ENCODE measurements at places on chromosomes 16 and 17.

DNA sequence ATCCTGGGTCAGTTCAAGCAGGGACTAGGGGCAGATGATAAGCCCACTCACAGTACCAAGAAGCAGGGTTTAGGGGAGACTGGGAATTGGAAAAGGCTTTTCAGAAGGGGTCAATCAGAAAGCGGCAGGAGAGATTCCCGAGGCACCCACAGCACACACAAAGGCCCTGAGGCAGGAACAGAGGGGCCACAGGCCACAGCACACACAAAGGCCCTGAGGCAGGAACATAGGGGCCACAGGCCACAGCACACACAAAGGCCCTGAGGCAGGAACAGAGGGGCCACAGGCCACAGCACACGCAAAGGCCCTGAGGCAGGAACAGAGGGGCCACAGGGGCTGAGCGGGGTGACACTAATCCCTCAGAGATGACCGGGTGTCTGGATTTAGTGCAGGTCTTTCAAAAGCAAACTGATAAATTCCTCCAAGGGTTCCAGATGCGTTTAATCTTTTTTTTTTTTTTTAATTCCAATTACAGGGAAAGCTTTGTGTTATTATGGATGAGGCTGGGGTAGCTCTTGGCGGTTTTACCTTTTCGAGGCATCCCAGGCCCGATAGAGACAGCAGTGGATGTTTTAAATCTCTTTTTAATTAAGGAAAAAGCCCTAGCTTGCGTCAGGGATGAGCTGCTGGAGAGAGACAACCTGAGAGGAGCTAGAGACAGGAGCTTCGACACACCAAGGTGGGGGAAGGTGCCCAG, 31.0 kb upstream of the GINS2 start:
- no peak for DNase-seq

DNA sequence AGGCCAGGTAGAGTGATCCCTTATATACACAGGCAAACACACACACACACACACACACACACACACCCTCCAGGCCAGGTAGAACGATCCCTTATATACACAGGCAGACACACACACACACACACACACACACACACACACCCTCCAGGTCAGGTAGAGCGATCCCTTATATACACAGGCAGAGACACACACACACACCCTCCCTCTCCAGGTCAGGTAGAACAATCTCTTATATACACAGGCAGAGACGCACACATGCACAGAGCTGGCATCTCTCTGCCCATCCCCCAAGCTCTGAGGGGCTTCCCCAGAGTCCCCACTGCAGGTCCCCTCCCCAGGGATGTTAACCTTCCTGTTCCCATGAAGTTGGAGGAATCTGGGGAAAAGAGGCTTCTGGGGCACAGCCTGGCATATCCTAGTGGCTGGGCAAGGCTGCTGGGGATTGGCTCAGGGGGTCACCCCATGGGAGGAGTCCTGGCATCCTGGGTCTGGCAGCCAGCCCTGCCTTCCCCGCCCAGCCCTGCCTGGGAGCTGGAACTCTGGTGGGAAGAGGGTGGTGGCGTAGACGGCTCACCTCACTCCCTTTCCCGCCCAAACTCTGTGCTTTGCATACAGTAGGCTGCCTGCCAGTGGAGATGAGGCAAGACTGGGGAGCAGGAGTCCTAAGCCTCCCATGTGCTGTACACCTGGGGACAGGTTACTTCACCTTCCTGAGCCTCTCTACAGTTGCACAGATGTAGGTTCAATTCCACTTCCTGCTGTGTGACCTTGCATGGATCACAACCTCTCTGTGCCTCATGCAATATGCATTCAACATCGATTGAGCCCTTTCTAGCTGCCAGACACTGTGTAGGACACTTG, 41.8 kb downstream of the TEKT5 start:
- no peak for DNase-seq

DNA sequence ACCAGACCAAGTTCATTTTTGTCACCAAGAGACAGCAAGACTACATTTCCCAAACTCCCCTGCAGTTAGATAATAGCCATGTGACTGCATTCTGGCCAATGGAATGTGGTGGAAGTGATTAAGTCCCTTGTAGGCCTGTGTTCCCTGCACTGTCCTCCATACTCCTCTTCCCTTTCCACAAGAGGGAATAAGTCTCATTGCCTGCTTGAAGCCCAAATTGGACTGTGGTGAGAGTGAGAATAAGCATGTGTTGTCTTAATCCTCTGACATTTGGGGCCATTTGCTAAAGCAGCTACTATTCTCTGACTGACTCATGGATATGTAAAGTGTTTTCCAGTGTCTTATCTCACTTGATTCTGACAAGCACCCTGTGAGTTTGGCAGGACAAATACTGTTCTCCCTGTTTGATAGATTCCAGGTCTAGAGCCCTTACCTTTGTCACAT, 20.7 kb downstream of the PIK3R6 start:
- no peak for DNase-seq

- DNase-seq = no peak
Measured at GRCh38 chr16:17370223-17370707, 100.5 kb downstream of the XYLT1 start.

DNA sequence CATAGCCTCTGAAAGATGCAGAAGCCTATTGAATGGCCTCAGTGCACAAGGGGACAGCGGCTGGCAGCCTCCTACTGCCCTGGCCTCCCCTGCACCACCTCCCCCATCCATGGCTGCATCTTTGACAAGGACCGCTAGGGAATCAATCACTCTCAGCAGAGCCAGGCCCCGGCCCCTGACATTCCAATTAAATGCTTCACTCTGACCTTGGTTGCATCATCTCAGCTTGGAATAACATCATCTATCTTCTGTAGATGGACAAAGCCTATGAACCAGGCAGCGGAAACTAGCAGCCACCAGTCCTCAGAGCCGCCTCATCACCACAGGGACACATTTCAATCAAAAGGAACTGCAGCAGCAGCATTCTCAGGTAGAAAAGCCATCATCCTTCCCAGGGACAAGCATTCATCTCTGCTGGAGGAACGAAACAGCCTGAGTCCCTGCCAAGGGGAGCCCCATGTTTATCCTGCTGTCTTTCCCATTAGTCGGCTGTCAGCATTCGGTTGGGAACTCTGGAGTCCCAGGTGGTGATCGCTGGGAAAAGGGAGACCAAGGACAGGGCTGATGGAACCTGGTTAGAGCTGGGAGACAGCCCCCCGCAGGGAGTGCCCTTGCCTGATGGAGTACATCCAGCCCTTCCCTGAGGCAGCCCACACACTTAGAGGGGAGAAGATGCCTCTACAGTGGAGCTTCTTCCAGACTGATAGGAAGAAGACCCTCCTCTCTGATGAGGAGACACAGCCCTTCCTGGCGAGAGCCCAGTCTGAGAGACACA, 11.5 kb upstream of the TMEM132E start:
- DNase-seq = no peak

GRCh38 chr17:58382872-58383242, 30.9 kb upstream of the SUPT4H1 start:
- DNase-seq = no peak

- DNase-seq = peak; percentile 1
Measured at GRCh38 chr17:5516060-5516792, 29.9 kb downstream of the MIS12 start.

- peak; percentile 33 for DNase-seq
Measured at GRCh38 chr17:70169709-70170597, 621 bp downstream of the KCNJ2 start.

GRCh38 chr16:30764086-30764485, 2.0 kb downstream of the RNF40 start:
- DNase-seq = no peak

DNA sequence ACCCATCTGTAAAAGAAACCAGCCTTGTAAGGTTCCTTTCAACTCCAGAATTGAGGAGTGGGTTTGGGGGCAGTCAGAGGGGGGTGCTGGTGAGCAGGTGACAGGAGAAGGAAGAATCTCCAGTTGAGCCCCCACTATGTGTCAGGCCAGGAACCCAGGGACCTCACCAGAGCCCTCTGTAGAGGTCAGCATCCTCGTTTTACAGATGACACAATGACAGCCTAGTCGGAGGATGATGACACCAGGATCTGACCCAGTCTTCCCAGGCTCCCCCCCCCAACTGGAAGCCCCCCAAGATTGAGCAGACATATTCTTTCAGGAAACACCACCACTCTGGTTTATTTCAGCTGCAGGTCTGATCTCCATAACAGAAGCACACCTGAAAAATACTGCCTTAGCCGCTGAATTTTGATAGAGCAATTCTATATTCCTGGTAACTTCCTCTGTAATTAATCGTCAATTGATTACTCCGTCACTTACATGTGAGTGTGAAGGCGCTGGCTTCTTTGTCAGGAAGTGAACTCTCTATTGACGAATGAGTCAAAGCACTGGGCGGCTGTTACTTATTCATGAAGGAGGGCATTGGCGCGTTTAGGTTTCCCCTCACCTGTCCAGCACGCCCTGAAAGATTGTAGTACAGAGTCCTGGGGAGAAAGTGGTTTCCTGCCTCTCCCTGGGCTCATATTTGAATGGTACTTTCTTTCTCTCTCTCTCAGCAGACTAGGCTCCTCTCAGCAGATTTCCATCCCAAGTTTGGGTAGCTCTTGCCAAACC, 21.2 kb downstream of the SOCS3 start:
- no peak for DNase-seq

GRCh38 chr17:78588258-78589030, 11.2 kb upstream of the DNAH17 start:
- DNase-seq = no peak

GRCh38 chr16:88068476-88069396, 117.5 kb downstream of the BANP start:
- no peak for DNase-seq

GRCh38 chr16:63067141-63067540, 1030.9 kb upstream of the CDH8 start:
- no peak for DNase-seq

DNA sequence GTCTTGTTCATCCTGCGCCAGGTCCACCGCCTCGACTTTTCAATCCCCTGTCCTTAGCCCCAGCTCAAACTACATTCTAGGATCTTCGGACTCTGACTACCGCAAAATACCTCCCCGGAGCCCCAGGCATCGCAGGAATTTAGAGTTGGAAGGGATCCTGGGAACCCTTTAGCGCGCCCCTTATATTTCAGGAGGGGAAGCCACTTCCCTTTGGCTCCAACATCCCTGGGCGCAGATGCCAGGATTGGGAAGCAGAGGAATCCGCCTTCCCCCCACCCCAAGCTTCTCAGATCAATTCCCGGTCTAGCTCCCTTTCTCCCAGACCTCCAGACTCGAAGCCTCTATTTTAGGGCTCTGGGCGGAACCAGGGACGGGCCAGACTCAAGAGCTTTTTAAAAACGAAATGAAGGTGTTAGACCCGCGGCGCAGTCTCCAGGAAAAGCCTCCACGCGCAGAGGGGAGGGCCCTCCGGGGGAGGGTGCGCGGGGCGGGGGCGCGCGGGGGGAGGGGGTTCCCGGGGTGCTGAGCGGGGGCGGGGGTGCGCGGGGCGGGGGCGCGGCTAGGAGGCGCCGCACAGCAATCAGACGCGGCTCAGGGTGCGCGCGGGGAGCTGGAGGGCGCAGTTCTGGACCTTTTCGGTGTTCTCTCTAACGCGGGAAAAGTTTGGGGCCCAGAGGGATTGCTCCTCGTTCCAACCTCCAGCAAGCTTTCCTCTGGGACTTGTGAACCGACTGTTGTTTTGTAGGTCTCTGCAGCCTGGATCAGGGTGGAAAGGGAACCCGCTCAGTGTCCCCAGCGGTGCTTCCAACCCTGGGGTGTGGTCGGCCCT, 1.6 kb downstream of the AHSP start:
- no peak for DNase-seq

GRCh38 chr17:6079155-6079888, 9.1 kb downstream of the WSCD1 start:
- no peak for DNase-seq

- DNase-seq = peak; percentile 32
Measured at GRCh38 chr17:80546267-80546666, 1.6 kb downstream of the RPTOR start.

DNA sequence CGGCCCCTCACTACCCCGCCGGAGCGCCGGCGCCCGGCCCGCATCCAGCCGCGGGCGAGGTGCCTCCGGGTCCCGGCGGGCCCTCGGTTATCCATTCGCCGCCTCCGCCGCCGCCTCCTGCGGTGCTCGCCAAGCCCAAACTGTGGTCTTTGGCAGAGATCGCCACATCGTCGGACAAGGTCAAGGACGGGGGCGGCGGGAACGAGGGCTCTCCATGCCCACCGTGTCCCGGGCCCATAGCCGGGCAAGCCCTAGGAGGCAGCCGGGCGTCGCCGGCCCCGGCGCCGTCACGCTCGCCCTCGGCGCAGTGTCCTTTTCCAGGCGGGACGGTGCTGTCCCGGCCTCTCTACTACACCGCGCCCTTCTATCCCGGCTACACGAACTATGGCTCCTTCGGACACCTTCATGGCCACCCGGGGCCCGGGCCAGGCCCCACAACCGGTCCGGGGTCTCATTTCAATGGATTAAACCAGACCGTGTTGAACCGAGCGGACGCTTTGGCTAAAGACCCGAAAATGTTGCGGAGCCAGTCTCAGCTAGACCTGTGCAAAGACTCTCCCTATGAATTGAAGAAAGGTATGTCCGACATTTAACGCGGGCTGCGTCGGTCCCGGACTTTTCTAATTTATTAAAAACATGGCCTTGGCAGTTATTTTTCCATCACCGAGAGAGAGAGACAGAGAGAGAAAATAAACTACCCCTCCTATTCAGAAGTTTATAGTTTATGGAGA, 2.8 kb downstream of the IRX5 start:
- DNase-seq = no peak

GRCh38 chr17:41107941-41108450, 2.8 kb downstream of the KRTAP4-9 start:
- no peak for DNase-seq

DNA sequence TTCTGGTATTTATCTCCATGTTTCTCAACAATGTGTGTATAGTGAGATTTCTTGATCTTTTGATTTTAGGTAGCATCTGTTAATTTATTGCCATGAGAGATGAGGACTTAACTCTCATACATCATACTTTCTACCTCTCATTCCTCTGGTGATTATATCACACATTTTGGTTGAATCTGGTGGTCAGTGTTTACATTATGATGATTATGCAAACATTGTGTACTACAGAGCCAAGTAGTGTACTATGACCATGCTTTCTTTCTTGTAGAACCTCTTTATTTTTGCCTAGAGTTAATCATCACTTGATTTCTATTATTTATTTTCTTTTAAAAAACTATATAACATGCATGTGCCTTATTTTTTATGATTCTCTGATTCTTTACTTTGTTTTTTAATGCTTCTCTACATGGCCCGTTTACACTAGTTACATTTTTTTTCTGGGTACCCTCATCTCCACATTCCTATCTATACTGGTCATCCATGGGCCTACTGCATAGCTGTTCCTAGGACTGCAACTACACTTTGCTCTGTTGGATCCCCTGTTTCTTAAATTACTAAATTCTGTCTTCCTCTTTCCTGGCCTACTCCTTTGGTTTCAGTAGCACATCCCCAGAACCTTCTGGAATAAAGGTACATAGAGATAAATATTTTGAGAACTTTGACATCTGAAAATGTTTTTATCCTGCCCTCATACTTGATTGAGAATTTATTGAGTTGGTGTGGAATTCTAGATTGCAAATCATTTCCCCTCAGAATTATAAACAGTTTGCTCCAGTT, 63.0 kb upstream of the LRRC37A3 start:
- DNase-seq = no peak

GRCh38 chr17:3957735-3958599, 6.3 kb downstream of the ATP2A3 start:
- DNase-seq = no peak

GRCh38 chr17:42188749-42189650, 3.7 kb upstream of the HCRT start:
- DNase-seq = peak; percentile 96
